NCI-H82 (cell line): ENCODE measurements at places on chromosomes 2 and 18.
A peak's percentile ranks its signal among the peaks of the same experiment; 100 is the strongest.

GRCh38 chr18:34918856-34919255, 122.4 kb upstream of the MAPRE2 start:
- DNase-seq = peak; percentile 73

DNA sequence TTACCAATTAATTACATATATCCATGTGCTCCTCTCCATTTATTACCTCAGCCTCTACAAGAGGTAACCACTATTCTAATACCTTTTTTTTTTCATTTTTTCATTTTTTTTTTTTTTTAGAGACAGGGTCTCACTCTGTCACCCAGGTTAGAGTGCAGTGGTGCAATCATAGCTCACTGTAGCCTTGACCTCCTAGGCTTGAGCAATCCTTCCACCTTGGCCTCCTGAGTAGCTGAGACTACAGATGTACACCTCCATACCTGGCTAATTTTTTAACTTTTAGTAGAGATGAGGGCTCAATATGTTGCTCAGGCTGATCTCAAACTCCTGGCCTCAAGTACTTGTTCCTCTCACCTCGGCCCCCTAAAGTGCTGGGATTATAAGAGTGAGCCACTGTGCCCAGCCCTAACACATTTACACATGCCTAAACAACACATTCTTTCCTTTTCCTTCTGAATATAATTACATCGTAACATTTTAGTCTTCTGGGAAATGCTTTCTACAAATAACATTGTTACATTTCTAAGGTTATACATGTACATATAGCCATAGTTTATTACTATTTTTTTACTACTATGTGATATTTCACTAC, 10.5 kb downstream of the PPIL3 start:
- no peak for DNase-seq

DNA sequence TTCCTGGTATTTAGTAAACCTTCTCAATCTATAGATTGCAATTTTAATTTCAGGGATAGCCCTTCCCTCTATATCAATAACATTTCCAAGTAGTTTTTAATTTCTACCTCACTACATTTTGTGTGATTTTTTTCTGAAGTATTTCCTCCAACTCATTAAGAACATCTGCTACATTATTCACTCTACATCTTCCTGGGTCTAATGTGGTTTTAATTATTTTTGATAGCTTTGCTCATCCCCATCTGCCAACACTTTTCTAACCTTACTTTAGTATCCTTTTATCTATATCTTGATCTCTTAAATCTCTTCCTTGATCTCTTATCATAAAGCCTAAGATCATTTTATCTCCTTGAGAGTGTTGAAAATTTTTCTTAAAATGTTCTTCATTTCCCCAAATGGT, 278.3 kb upstream of the CYP26B1 start:
- DNase-seq = no peak

GRCh38 chr2:28263690-28264089, 129.0 kb upstream of the FOSL2 start:
- DNase-seq = no peak

DNA sequence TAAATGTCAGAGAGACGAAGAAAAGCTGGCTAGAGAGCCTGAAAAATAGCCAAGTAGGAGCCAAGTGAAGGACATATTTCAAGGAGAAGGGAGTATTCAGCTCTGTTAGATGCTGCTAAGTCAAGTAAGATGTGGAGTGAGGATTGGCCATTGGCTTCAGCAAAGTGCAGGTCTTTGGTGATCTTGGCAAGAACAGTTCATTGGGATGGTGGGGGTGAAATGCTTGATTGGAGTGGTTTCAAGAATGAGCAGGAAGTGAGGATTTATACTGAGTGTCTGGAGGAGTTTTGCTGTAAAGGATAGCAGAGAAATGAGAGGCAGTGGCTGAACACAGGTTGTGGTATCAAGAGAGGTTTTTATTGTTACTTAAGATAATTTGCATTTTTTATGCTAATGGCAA, 139.7 kb downstream of the PRPF40A start:
- no peak for DNase-seq

DNA sequence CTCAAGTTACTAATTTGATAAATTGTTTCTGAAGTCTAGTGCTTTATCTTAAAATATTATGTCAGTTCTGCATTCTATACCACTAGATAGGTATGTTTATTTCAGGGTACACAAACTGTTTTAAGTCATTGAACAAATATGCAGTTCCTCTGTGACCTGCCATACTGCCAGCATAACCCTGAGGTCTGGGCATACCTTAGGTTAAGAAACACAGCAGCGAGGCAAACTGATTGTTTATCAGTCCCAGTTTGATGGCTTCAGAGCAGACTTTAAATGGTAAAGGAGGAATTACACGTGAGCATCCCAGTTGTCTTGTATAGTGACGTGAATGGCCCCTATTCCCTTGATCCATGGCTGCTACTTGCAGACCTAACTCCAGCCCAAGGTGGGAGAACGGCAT, 186.4 kb upstream of the LRRTM1 start:
- no peak for DNase-seq

DNA sequence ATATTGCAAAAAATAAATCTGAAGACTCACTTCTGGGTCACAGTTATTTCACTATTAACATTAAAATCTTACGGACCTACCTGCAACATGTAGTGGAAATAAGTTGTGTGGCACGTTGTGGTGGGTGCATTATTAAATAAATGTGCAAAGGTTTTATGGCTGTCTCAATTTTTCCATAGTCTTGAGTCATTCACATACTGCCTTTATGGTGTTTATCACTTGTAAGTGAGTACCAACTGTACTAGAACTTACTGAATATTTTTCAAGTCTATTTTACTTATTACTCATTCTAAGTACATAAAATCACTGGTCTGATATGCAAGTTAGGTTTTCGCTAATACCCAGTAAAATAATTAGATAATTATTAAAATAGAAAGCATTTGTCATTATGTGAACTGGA, 47.6 kb upstream of the SLC30A6 start:
- no peak for DNase-seq

DNA sequence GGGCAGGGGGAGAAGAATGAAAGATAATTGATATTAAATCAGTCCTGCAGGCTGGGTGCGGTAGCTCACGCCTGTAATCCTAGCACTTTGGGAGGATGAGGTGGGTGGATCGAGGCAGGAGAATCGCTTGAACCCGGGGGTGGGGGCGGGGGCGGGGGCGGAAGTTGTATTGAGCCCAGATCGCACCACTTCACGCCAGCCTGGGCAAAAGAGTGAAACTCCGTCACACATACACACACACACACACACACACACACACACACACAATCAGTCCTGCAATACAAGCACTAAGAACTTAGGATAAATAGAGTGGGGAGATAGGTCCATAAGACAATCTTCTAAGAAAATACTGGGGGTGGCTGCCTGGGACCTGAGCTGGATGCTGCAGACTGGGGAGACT, 15.1 kb upstream of the PKDCC start:
- no peak for DNase-seq

DNA sequence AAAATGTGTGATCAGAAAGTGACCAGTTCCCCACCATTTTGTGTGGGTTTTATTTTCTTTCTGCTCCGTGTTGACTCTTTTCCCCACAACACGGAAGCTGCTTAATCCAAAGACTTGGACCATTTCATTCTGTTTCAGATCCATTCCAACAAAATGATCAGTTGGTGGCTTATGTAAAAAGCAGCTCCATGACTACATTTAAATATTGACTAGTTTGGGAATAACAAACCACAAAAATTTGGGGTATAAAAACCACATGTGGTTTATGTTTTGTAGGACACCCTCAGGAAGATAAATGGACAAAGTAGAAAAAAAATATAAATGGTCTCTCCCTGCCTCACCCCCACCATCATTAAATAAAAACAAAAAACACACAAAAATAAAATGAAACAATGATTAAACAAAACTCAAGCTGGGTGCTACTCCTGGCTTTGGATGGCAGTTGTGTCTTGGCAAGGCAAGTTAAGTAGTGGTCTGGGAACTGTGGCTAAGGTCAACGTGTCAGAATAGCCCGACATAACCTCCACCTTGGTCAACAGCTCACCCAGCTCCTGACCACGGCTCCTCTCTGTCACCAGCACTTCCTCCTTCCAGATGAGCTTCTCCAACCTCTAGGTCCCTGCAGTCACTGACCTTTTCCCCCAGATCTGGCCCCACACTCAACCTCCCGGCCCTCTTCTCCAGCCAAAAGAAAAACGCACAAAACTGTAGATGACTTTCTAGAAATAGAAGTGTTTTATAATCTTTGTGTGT, 12.8 kb upstream of the WIPF1 start:
- DNase-seq = no peak

DNA sequence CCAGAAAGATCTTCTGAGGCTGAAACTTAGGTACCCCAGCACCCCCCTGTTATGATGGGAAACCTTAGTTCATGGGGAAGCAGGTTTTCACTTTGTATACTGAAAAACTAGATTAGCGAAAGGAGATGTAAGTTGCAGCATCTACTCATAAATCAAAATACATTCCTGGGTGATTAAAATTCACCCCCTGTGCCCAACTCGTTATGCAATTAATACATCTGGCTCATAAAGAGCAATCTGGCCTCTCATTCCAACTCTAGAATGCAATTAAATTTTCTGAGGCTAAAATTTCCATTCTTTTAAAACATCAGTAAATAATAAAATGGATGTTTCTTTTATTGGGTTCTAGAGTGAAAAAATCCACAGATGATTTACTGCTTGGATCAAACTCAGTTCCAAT, 110.9 kb upstream of the BZW1 start:
- DNase-seq = no peak

DNA sequence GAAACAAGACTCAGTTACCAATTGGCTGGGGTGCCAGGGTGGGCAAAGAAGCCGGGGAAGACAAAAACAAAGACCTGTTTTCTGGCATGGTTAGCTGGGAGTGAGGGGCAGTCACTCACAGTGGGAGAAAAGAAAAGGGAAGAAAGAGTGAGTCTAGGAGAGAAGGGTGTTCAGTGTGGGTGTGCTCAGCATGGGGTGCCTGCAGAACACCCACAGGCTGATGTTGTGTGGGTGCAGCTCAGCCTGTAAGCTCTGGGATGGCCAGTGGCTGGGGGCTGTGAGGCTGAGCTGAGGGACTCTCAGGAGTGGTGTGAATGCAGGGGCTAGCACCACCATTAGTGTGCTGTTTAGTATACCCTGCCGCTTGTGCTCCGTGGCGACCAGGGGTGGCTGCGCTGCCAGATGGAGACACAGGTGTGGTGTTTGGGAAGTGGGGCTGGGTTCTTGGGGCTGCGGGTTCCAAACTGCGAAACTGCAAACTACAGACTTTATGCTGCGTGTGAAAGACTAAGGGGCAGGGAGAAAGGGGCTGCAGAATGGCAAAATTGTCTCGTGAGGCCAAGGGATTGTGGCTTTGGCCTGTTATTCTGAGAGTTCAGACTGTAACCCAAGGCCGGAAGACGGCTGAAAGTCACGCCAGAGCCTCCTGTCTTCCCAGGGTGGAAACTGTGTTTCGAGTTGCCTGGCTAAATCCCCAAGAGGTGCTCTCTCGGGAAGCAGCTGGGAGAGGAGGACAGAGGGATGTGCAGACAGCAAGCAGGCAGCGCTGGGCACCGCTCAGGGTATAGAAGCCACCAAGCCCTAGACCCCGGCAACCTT, 156.3 kb downstream of the TTC32 start:
- no peak for DNase-seq

- DNase-seq = peak; percentile 15
Observed at GRCh38 chr2:40546439-40547191, 94.7 kb upstream of the SLC8A1 start.

GRCh38 chr18:37378336-37379010, 187.1 kb downstream of the CELF4 start:
- DNase-seq = no peak

GRCh38 chr18:58183226-58183625, 139.2 kb downstream of the NEDD4L start:
- DNase-seq = no peak

- DNase-seq = no peak
Observed at GRCh38 chr2:128781585-128782385, 463.1 kb upstream of the HS6ST1 start.

DNA sequence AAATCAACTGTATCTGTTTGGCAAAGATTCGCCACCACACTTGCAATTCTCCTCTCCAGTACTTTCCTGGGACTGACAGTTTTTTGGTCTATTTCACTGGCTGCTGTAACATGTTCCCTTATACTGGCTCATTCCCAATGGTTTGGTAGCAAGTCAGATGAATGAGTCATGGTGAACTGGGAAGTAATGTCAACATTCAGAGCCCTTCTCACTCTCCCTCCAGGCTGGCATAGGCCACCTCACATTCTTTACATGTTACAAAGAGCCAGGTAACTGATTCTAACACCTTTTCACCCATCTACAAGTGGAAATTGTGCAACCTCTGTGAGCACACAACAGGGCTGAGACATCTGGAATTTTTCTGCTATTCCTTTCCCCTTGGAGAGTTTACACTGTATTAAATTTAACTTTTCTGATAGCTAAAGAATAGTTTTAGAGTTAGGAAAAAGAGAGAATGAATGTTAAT, 111.3 kb upstream of the TLK1 start:
- DNase-seq = no peak

GRCh38 chr2:22056621-22057132, 932.9 kb downstream of the TDRD15 start:
- DNase-seq = no peak

GRCh38 chr2:173446722-173447121, 92.0 kb downstream of the CDCA7 start:
- DNase-seq = peak; percentile 88

- DNase-seq = no peak
Observed at GRCh38 chr2:166444306-166444705, 49.7 kb downstream of the SCN7A start.

DNA sequence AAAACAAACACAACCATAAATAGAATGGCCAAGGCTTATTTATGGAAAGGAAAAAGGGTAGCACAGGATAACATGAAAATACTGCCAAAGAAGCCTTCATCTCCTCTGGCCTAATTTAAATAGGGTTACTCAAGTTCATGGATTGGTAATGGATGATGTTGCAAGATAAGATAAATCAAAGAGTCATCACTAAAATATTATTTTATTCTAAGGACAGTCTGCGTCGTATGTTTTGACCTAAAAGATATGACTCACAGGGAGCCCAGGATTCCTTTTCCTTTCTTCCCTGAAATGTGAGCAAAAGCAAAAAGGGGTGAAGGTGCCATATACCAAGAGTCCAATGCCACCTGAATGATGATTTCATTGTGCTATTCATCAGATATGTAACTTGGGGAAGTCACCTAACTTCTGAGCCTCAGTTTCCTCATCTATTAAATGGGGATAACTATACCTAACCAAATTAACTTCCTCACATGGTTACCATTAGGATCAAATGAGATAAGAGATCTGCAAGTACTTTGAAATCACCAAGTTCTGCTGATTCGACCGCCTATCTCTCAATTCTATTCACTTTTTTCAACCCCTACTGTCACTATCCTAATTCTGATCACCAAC, 137.7 kb downstream of the THADA start:
- DNase-seq = no peak

DNA sequence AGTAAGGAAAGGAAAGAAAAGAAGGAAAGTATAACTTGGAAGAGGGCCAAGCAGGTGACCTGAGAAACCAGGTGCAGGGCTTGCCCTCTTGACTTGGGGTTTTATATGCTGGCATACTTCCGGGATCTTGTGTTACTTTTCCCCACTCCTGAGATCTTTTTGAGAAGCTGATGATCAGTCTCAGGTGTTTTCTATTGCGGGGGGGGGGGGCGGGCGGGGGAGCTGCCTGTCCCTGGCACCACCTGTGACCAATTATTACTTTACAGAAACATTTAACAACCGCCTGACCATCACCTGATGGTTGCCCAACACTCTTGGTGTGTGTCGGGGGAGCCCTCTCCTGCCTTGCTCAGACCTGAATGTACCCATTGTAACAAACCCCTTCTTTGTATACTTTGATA, 6.9 kb upstream of the CASP10 start:
- no peak for DNase-seq

- DNase-seq = no peak
Observed at GRCh38 chr2:64727843-64728463, 74.2 kb upstream of the SERTAD2 start.

GRCh38 chr2:145344076-145344724, 824.3 kb upstream of the ZEB2 start:
- DNase-seq = no peak
